ENCODE measurements at places on chromosomes 4 and X.
A peak's percentile ranks its signal among the peaks of the same experiment; 100 is the strongest.

DNA sequence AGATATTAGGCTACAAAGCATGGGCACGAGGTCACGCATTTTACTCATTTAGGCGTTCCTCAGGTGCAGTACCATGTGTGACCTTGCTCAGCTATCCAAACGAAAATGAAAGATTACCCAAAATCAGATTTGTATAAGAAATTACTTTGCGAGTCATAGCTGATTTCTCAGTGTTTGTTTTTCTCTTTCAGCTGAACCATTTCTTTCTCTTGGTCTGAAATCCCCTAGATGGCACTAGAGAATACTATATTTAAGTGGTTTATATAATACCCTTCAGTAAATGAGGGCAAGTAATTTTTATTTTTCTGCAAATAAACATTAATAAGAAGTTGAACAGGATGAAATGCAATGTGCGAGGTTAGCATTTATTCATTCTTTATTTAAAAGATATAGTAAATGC is 496.6 kb downstream of the STIM2 start:
- DNase-seq = no peak

GRCh38 chrX:150155436-150156035 is 207.6 kb upstream of the MAMLD1 start:
- peak; percentile 39 for DNase-seq

GRCh38 chr4:113355550-113356371 is 306.3 kb downstream of the ANK2 start:
- DNase-seq = peak; percentile 65

DNA sequence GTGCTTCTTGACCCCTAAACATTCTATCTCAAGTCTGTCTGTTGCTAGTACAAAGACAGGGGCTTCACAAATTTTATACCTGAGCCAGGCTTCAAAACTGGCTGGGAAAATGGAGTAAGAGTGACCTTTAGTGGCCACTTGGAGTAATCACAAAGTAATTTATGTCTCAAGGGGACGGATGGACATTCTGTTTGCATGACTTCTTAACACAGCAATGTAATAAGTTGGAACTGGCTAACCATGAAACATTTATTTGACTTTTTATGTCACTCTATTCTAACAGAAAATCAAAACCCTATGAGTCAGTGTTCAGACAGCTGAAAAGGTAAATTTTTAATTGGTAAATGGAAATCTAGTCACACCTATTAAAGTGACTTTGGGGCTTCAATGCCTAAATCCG is 600.6 kb downstream of the ANKRD50 start:
- peak; percentile 80 for DNase-seq

GRCh38 chr4:152189451-152190179 is 346.3 kb downstream of the FBXW7 start:
- no peak for DNase-seq

DNA sequence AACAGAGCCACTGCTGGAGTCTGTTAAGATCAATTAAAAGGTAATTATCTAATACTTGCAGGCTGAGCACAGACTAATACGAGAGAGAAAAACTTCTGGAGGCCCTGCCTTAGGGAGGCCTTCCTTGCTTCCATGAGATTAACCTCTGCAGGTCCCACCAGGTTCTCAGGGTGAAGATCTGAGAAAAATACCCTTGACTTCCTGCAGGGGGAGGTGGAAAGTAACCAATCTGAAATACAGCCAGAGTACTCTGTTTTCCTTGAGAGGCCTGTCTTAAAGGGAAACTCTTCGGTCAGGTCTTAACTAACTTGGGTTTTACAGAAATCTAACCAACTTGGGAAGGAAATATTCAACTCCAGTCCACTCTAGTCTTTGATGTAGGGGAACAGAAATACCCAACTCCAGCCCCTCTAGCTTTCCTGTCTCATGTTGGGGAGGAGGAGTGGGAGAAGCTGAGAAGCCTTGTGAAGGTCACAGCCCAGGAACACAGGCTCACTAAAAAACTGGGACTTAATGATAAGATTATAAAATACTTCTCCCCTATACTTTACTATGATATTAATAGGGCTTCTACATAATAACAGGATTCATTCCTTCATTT is 77.1 kb downstream of the TBCK start:
- DNase-seq = peak; percentile 25

DNA sequence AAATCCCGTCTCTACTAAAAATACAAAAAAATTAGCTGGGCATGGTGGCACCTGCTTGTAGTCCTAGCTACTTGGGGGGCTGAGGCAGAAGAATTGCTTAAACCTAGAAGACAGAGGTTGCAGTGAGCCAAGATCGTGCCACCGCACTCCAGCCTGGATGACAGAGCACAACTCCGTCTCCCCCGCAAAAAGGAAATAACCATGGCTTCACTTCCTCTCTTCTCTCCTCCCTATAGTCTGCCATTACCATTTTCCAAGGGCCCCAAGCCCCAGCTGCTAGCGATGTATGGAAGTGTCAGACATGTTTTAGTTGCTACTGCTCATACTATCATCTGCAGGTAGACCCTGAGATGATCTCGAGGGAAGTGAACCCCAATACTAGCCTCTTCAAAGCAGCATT is 177.3 kb upstream of the FAM9B start:
- DNase-seq = no peak

Data from fibroblast of gingiva (primary cell).